GM13976 (cell line): ENCODE measurements at places on chromosomes 6 and 20.

GRCh38 chr20:62063981-62064769 lies 1.5 kb downstream of the TAF4 start:
- no peak for DNase-seq

- DNase-seq, result no peak
Observed at GRCh38 chr6:24493945-24494820, 586 bp upstream of the ALDH5A1 start.

DNA sequence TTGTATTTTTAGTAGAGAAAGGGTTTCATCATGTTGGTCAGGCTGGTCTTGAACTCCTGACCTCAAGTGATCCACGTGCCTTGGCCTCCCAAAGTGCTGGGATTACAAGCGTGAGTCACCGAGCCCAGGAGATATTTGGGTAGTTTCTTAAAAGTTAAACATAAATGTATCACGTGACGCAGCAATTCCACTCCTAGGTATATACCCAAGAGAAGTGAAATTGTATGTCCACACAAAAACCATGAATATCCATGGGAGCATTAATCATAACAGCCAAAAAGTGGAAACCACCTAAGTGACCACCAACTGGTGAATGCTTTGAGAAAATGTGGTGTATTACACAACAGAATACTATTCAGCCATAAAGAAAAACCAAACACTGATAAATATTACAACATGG lies 164.8 kb downstream of the MRPL14 start:
- DNase-seq, result no peak

GRCh38 chr6:17601386-17601703 lies 1.2 kb downstream of the FAM8A1 start:
- no peak for DNase-seq

- DNase-seq, result no peak
Observed at GRCh38 chr20:7926767-7927166, 13.5 kb downstream of the HAO1 start.

GRCh38 chr20:36792422-36792821 lies 18.9 kb upstream of the DSN1 start:
- no peak for DNase-seq

GRCh38 chr20:22918286-22918983 lies 116.7 kb upstream of the SSTR4 start:
- no peak for DNase-seq

GRCh38 chr6:20402342-20403069 lies 827 bp downstream of the E2F3 start:
- peak; percentile 26 for DNase-seq

- DNase-seq, result no peak
Observed at GRCh38 chr20:36311854-36312723, 6.0 kb downstream of the DLGAP4 start.

GRCh38 chr6:132205946-132206345 lies 195.3 kb downstream of the MOXD1 start:
- DNase-seq, result no peak

DNA sequence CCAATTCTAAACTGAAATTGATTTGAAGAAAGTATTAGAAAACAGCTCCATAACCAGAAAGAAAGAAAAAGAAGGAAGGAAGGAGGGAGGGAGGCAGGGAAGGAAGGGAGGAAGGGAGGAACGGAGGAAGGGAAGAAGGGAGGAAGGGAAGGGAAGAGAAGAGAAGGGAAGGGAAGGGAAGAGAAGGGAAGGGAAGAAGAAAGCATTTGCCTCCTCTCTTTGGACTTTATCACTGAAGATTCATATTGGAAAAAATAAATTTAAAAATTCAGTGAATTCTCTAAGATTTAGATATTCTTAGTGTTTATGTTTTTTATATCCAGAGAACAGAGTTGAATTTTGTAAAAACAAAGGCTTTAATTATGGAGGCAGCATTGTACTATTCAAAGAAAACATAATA lies 68.5 kb upstream of the NXT1 start:
- DNase-seq, result no peak

DNA sequence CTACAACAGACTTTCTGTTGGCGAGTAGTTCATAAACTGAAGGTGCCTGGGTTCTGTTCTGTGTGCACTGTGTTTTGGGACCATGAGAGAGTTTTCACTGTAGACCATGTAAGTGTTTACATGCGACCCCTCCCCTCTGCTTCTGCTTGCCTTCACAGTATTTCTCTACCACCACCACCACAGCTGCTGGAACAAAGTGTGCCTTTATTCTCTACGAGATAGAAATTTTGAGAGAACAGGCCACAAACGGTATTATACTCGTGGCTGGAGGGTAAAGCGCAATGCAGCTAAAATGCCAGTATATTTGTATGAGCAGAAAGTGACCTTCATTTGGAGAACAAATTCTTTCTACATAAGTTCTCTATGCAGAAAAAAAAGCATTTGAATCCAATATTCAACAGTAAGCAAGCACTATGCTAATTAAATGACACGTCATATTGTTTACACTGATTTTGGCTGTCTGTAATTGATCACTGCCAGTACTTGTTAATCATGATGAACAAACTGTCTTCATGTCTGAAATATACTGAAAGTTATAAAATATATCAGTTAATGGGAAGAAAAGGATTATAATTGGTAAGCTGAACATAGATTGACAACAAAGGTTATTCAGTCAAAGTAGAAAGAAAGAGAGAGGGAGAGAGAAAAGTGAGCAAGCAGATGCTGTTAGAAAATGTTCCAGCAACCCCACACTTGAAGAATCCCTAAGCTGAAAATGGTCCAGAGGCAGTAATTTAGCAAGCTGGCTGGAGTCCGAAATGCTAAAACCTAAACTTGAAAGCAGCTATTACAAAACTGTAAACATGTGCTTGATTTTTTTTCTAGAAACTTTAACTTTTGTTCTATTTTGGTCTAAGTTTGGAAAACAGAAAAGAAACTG lies 8.8 kb downstream of the CLDN20 start:
- no peak for DNase-seq

- DNase-seq, result peak; percentile 28
Observed at GRCh38 chr20:36313476-36313875, 7.3 kb downstream of the DLGAP4 start.

GRCh38 chr6:155155787-155156447 lies 107.9 kb upstream of the CLDN20 start:
- DNase-seq, result no peak

DNA sequence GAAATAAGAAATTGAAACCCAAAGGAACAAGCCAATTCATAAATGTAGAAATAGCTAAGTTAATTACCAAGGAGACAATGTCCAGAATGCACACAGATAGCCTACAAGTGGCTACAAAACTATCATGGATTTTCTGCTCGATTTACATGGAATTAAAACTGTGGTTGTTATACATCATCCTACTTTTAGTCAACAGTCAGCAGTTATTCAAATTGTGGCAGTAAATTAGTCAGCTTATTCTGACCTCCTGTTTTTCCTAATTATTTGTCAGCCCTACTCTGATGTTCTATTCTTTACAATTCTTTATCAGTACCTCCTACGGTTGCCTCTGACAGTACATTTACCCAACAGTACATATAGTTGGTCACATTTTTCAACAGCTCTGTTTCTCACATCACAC lies 29.6 kb downstream of the RBL1 start:
- DNase-seq, result no peak

DNA sequence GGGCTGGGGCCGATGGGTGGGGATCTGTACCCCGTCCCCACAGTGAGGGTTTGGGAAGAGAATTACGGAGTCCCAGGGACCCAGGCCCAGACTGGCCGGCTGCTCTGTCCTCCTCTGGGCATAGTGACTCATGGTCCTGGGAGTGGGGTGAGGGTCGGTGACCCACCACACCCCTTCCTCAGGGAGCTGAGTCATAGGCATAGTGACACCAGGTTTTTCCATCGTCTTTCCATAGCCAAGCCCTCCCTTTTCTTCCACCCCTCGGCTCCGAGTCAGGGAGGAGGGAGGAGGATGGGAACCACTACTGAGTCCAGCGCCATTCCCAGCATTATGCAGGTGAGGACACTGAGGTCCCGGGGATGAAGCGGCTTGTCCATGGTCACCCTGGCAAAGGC lies 8.9 kb downstream of the CYP21A2 start:
- no peak for DNase-seq

DNA sequence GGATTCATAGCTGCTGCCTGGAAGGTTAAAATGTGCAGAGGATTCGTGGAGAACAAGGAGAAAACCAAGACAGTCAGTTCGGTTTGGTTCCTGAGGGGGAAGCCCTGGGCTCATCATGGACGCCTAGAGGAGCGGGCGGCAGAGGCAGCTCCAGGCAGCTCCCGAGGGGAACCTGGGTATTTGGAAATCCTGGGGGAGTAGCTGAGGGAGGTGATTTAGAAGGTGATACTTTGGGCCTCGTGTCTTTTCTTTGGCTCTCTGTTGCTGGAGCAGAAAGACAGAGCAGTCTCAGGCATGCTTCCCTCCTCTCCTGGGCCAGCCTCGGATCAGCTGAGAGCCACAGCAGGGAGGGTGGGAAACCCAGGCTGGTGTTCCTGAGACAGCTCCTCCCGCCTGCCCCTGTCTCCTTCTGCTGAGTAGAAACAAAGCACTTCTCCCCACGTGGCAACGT lies 139.5 kb downstream of the DLL1 start:
- DNase-seq, result no peak

DNA sequence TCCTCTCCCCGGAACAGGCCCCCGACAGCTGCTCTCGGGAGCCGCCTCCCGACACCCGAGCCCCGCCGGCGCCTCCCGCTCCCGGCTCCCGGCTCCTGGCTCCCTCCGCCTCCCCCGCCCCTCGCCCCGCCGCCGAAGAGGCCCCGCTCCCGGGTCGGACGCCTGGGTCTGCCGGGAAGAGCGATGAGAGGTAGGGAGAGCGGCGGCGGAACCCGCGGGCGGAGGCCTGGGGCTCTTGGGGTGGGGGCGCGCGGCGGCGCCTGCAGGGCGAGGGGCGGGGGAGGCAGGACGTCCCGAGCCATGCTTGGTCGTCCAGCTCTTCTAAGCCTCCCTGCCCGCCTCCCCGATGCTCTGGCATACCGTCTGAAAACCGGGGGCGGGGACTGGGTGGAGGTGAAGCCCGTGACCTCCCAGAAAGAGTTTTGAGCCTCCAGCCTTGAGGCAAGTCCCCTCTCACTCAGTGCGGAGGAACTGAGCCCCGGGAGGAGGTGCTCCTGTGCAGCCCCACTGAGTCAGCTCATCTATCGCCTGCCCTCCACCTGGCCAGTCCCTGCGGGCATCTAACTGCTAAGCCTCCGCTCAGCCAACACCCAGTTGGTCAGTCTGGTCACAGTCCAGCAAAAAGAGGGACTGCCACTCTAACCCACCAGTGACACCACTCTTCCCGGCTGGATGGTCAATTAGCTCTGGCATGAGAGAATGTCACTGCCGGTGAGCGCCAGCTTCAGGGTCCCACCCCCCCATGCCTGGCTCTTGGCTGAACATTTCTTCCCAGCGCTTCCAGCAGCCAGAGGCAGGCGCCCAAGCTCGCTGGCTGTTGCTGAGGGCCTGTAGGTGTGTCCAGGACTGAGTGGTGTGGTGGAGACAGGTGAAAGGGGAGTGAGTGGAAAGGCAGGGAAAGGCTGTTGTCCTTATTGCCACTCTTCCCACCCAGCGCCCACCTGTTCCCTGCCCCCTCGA lies 482 bp downstream of the DDR1 start:
- DNase-seq, result peak; percentile 82
